NCI-H2107 (cell line): ENCODE measurements at places on chromosomes 16 and 17.

DNA sequence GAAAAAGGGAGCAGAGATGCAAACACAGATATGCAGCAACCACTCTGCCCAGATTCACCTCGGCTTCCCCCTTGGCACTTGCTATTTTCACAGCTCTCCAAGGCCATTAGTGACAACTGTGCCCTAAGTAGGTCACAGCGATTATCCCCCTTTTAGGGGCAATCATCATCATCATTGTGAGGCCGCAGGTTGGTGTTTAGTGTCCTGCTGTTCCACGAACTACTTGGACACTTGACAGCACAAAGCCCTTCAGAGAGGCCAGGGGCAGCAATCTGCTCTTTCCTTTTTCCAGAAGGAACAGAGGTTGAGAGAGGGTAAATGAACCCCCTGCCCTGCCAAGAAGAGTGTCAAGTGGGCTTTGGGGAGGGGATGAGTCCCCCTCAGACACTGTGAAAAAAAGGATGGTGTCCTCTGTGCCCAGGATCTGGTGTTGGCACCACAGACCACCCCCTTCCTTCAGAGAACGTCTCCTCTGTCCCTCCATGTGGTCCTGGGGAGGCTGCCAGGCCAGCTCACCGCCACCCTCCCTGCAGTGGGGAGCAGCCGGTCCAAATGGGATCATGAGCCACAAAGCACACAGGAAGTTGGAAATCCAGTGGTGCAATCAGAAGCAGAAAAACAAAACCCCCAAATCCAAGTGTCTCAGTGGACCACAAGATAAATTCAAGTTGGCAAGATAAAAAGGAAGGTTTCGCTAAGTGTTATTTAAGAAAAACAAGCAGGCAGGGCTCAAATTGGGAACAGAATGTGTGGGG is 78.4 kb upstream of the MED9 start:
- no peak for DNase-seq

DNA sequence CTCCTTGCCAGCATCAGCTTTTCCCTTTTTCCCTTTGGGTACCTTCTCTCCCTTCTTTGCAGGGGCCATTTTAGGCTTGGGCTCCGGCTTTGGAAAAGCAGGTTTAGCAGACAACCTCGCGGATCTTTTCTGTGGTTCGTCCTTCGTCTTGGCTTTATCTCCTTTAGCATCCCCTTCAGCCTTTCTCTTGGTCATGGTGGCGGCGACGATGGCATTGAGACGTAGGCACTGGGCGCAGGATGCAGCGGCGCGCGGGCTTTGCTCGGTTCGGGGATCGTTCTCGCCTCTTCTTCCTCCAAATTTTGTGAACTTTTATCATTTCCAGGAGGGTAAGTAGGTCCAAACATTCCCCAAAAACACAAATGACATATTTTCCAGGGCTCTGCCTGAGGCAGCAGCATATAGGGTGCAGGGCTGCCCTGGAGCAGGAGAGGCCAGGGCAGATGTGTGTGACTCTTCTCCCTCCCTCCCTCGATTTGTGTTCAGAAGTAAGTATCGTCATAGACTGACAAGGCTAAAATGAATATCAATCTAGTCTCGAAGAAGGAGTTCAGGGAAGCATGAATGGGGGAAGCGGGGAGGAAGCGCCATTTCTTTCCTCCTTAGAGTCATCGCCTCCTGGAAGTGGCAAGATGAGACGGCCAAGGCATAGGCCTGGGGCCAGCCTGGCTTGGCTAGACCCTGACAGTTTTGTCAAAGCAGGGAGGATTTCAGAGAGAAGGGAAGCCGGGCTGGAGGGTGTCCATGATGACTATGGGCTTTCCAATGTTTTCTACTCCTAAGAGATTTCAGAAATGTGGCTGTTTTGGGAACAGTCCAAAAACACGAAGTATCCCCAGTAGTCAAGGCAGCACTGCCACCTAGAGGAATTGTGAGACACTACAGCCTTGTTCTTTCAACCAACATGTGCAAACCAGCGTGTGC is 13.2 kb downstream of the CHCT1 start:
- DNase-seq = peak; percentile 69

- peak; percentile 58 for DNase-seq
Observed at GRCh38 chr17:39197380-39198185, at the start of gene CACNB1. TSS of gene CACNB1 (minus strand) at chr17:39197669. CDS start at chr17:39197495, 174 bp downstream.

- DNase-seq = no peak
Observed at GRCh38 chr16:24477492-24477891, 61.9 kb upstream of the RBBP6 start.

DNA sequence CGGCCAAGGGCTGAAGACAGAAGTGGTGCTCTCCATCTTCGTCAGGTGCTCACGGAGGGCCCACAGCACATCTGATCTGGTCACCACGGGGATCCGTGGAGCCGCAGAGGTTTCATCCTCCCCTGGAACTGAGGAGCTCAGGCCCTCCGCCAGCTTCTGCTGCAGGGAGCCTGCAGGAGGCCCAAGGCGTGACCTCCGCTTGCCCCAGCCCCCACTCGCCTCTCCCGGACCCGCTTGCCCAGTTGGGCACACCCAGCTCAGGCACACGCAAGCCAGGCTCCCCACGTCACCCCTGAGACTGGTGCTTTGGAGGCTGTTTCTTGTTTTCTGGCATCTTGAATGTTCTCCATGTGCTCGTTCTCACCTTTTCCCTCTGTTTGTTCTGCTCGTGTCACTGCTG is 39.4 kb upstream of the CHMP6 start:
- DNase-seq = no peak

- DNase-seq = no peak
Observed at GRCh38 chr17:31562376-31562840, 170.9 kb downstream of the RAB11FIP4 start.

- DNase-seq = no peak
Observed at GRCh38 chr17:79852748-79853147, 13.5 kb upstream of the CBX4 start.

- DNase-seq = no peak
Observed at GRCh38 chr17:47989700-47990099, 18.8 kb downstream of the CDK5RAP3 start.

DNA sequence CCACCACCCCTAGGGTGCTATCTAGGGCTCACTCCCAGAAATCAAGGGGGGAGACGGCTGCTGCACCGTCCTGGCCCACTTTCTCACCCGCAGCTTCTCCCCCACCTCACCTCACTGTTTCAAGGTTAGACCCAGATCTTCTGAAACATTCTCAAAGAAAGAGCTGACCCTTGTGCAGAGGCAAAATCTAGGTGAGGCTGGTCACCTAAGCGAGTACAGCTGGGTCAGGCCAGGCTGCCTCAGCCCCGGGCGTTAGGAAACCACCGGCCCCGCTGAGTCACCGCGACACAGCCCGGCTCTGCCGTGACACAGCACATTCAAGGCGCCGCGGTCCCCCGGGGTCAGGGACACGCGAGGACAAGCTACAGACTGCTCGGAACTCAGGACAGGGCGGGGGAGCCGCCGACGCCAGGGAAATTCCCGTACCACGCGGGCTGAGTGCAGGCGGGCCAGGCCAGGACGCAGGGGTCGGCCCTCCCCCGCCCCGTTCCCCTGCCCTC is 27.1 kb downstream of the GNPTG start:
- DNase-seq = no peak

- DNase-seq = peak; percentile 54
Observed at GRCh38 chr17:75808905-75809621, 24.5 kb downstream of the UNK start.

- DNase-seq = no peak
Observed at GRCh38 chr17:28982131-28982793, 23.6 kb downstream of the SEZ6 start.

DNA sequence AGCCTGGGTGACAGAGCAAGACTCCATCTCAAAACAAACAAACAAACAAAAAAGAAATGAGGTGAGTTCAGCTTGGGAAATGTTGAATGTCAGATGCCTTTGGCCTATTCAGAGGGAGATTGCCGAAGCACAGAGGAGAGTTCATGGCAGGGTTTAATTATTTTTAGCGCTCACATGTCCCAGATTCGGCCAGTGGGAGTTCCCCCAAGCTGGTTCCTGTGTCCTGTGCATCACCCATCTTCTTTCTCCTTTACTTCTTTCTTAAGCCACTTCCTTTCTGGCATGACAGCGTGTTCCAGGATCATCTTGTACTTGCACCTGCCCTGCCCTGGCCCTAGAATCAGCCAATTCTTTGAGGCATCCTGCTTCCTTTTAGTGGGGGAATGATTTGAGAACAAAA is 9.2 kb downstream of the MPV17L start:
- no peak for DNase-seq

DNA sequence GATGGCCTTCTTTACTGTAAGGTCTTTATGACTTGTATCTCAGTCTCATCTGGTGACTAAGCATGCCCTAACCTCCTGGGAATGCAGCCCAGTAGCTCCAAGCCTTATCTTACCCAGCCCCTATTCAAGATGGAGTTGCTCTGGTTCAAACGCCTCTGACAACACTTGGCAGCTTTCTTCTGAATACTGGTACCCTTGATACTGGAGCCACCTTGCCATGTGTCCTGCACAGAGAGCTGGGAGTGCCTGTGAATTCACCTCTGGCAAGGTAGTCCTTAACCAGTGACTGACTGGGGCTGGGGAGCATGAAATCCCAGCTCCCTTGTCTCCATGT is 17.2 kb downstream of the NUDT7 start:
- DNase-seq = no peak

DNA sequence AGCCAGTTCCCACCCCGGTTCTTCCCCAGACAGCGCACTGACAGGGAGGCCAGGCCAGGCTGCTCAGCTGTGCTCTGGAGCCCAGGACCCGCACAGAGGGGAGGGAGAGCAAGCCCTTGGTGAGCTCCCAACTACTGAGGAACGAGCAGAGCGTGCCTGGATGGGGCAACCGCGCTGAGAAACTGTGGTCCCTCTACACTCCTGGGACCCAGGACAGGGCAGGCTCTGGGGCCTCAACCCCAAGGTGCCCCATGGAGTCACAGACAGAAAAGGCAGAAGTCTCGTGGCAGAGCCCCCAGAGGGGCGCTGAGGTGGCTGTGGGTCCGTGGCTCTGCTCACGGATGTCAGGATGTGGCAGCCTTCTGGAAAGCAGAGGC is 16.3 kb downstream of the SLX4 start:
- DNase-seq = no peak

GRCh38 chr17:58156839-58157803 is 8.9 kb downstream of the OR4D1 start:
- no peak for DNase-seq

GRCh38 chr17:19255279-19255678 is 18.1 kb downstream of the EPN2 start:
- no peak for DNase-seq

DNA sequence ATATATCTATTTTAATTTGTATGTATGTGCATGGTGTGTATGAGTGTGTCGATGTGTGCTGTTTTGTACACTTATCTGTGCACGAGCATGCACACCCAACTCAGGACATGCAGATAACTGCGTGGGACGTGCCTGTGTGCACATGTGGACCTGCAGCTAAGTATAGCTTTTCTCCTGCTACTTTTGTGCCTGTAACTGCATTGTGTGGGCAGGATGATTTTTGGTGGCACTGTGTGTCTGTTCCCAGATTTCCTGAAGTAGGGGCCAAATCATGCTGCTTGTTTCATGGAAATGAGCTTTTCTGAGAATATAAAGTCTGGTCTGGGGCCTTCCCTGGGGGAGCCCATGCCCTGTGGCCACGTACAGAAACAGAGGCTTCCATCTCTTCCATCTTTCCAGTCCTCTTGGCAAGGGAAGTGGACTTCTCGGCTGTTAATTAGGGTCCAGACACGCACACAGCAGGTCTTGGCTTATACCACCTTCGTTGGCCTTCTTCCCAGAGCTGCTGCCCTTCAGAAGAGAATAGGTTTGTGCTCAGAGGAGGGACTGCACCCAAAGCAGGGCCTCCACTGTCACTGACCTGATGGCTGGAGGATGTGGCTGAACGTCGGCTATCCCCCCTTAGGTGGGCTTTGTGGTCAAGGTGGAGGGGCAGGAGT is 30.2 kb downstream of the SPNS3 start:
- no peak for DNase-seq

- DNase-seq = no peak
Observed at GRCh38 chr16:5196204-5196603, 98.6 kb upstream of the EEF2KMT start.
